ENCODE measurements at places on chromosomes 5 and 9.

DNA sequence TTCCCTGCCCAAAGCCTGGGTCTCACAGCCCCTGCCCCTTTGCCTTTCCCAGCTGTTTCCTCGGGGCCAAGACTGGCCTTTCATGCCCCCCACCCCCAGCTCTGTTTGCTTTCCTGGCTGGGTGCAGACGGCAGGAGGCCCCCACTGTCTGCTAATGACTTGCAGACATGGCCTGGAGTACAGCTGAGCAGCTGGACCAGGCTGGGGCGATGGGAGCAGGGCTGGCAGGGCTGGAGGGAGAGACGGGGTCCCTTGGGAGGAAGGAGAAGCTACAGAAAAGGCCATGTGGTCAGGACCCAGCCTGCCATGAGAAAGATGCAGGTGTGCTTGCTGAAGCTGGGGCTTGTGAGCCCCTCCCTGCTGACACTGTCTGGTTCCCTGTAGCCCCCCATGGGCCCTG lies 28.3 kb upstream of the GFPT2 start:
- no peak for DNase-seq

DNA sequence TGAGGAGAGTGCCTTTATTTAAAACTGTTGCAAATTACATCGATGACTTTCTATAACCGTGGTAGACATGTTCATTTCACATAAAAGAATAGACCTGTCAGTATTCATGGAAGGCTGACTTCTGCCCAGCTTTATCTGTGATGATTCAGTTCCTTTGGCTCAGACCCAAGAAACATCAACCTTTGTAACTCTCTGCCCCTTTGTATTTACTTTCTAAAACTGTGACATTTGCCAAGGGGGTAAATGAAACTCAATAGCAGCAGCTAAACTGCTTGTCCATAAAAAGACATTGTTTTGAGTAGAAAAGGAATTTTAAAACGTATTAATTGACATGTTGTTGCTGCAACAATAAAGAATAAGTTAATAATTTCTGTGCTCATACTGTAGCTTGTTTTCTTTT lies 137.8 kb upstream of the ANKH start:
- DNase-seq = peak; percentile 96

- no peak for DNase-seq
These were observed 36.8 kb upstream of the SHOC1 start for GRCh38 chr9:111831371-111832108.

GRCh38 chr5:134561871-134562296 lies 36.4 kb downstream of the JADE2 start:
- DNase-seq = peak; percentile 36

GRCh38 chr5:52825826-52826225 lies 38.1 kb downstream of the ITGA1 start:
- no peak for DNase-seq
